NCI-H1436 treated with DMSO at 0.1 percent for 48 hours (cell line): ENCODE measurements at places on chromosomes 11 and 22.

GRCh38 chr22:27976586-27976985 lies 57.5 kb upstream of the PITPNB start:
- DNase-seq: no peak

- no peak for DNase-seq
These were observed 37.7 kb upstream of the ANO1 start for GRCh38 chr11:70040452-70040851.

- no peak for DNase-seq
These were observed 27.8 kb upstream of the GRAMD4 start for GRCh38 chr22:46592390-46592872.

DNA sequence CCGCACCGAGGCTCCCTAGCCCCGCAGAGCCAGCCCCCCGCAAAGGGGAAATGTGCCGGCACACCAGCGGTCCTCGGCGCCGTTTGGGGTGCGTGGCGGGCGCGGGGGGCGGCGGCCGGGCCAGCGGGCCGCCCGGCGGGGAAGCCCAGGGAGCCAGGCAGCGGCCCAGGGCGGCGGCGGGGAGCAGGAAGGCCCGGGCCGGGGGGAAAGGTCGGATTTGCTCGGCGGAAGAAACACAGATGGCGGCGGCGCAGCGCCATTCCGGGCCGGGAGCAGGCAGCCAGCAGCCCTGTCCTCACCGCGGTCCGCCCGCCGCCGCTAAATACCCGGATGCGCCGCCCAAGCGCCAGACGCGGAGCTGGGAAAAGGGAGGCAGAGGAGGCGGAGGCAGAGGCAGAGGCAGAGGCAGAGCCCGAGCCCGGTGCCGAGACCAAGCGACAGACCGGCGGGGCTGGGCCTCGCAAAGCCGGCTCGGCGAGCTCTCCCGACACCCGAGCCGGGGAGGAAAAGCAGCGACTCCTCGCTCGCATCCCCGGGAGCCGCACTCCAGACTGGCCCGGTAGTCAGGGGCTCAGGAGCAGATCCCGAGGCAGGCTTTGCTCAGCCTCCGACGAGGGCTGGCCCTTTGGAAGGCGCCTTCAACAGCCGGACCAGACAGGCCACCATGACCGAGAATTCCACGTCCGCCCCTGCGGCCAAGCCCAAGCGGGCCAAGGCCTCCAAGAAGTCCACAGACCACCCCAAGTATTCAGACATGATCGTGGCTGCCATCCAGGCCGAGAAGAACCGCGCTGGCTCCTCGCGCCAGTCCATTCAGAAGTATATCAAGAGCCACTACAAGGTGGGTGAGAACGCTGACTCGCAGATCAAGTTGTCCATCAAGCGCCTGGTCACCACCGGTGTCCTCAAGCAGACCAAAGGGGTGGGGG lies 2.6 kb upstream of the GCAT start:
- no peak for DNase-seq

GRCh38 chr11:108906826-108907225 lies 242.0 kb downstream of the DDX10 start:
- no peak for DNase-seq

DNA sequence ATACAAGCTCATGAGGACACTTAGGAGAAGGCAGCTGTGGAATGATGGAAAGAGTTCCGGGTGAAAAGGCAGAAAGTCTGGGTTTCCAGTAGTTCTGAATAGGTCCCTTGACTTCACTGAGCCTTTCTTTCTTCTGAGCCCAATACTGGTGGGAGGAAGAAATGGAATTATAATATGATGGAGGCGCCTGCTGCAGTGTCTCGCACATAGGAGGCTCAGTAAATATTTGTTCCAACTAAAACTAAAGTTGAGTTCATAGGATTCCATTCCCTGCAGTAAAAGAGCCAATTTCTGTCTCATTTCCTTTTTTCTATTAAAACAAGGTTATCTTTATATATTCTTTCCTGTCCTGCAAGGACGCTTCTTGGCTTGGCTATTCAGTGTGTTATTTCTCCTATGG lies 5.2 kb upstream of the CLMP start:
- no peak for DNase-seq

DNA sequence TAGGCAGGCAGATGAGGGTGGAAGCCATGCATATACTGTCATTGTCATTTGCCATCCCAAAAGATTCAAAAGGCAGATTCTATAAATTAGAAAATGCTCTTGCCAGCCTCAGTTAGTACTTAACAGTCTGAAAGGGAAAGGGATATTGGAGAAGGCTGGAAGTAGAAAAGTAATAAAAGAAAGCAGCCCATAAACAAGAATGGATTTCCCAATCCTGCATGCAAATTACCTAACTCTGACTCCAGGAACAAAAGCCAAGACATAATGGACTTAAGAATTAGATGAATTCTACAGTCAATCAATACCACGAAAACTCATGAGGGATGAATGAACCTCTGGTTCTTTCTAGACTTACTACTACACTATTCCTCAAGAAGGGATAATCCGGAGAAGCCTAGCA lies 5.9 kb downstream of the PAK1 start:
- no peak for DNase-seq

DNA sequence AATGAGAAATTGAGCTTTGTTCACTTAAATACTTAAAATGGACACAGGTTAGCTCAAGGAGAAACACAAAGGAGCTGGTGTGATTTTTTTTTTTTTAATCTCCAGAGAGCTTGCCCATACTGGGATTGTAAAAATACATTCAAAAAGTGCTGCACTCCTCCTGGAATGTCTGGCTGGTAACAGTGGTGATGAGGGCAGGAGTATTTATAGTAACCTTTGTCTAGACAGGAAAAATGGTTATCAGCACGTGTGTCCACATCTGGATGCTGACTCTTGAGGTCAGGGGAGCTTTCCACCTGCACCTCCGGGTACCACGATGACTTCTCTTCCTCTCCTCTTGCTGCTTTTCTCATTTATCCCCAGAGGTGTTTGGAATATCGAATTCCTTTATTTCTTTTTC lies 30.1 kb downstream of the EXT2 start:
- DNase-seq: no peak

- no peak for DNase-seq
These were observed 82.0 kb downstream of the SLC1A2 start for GRCh38 chr11:35337136-35337913.

- DNase-seq: no peak
These were observed 24.1 kb upstream of the CHKA start for GRCh38 chr11:68145120-68145866.

- no peak for DNase-seq
These were observed 6.2 kb downstream of the KDM4F start for GRCh38 chr11:95055283-95055897.

- DNase-seq: no peak
These were observed 24.8 kb downstream of the APOL1 start for GRCh38 chr22:36277482-36278291.

DNA sequence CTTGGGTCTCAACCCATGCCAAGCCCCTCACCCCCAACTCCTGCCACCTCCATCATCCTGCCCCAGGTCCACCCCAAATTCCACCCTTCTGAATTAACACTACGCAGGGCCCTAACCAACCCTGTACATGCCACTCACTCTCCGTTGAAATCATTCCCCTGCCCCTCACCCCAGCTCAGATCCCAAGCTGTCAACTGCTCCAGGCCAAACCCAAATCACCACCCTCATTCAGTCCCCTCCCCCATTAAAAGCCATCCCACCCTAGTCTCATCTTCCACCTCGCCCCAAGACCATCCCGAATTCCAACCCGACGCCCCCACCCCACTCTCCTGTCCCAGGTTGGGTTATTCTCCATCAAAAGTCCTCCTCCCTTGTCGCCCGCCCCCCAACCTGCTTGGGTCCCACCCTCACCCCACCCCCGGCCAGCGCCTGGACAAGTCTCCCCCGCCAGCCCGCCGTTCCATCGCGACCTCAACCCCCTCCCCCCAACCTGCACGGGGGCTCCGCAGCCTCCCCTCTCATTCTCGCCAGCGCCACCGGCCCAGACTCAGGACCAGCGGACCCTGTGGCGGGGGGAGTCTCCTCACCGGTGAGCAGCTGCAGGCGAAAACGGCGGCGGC lies 466 bp downstream of the FAM168A start:
- DNase-seq: no peak

DNA sequence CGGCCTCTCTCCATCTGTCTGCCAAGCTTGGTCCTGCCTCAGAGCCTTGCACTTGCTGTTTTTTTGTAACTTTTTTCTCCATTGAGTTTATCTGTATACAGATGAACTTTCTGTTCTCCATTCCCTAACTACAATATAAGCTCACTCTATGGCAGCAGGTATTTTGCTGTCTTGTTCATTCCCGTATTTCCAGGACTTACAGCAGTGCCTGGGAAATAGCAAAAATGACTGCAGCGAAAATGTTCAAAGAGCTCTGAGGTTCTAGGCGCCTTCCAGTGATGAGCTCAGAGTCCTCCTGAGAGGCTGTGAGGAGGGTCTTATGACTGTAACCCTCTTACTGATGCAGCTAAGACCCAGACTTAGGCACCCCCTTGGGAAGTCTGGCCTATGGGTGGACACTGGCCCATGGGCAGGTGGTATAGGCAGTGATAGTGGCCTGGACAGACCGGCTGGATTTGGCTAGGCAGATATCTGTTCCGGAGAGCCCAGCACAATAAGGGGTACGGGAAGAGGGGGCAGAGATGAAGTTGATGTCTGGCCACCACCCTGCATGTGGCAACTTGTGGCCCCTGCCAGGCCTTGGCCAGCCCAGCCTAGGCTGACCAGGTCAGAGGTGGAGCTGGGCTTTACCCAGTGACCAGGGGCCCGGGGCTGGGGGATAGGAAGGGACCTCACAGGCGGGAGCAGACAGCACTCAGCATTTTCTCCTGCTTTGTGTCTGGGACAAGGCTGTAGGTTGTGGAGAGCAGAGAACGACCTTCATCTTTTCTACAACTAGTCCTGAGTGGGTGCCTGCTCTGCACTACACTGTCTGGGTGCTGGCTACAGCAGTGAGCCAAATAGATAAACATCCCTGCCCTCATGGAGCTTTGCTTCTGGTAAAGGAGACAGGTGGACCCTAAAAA lies 4.6 kb downstream of the ATF4 start:
- DNase-seq: no peak

- no peak for DNase-seq
These were observed 442 bp downstream of the COPB1 start for GRCh38 chr11:14499178-14499559.

- no peak for DNase-seq
These were observed 60.8 kb upstream of the ADSL start for GRCh38 chr22:40285513-40285912.

DNA sequence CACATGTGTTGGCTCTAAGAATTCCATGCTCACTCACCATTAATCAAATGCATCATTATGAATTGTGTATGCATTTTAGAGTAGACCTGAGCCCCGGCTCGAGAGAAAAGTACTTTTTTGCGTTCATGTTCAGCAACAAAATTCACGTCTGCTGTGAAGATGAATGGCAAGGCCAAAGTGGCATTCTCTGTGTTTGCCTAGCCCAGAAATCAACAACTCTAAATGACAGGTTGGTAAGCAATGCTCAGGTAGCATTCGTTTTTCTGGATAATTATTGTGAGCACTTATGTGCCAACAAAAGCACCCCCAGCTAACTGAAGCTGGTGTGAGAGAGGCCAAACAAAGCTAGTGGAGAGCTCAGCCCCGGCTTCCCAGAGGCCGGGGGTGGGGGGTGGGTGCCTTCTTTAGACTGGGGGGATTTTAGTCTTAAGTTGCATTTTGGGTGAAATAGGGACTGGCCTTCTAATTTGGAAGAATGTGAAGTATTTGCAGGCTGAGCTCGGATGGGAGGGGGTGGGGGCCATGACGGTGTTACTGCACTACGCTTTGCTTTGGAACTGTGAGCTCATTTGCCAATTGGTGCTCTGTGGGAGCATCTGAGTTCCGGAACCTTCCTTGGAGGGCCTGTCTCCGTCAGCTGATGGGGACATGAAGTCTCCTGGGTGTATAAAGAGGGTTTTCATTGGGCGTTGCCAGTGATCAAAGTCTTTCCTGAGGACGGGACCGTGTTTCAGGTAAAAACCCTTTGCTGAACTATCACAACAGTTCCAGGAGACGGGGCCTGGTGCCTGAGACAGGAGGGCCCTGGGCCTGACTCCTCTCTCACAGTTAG lies 29.0 kb upstream of the ALX4 start:
- no peak for DNase-seq

- no peak for DNase-seq
These were observed 726.9 kb upstream of the TENM4 start for GRCh38 chr11:80167766-80168165.

GRCh38 chr11:67510023-67510345 lies 2.0 kb upstream of the CDK2AP2 start:
- no peak for DNase-seq
